ENCODE measurements at places on chromosomes 4 and X.
A peak's percentile ranks its signal among the peaks of the same experiment; 100 is the strongest.

GRCh38 chr4:8459867-8460445 is 19.4 kb downstream of the TRMT44 start:
- H3K4me3 ChIP-seq, result no peak overlapping the region
- H3K36me3 ChIP-seq, result peaks cover 64% of the 10 kb centered on the region
- H3K27me3 ChIP-seq, result no peaks in the 10 kb centered on the region
- H3K4me1 ChIP-seq, result no peaks in the 10 kb centered on the region

- no peak overlapping the region for H3K27ac ChIP-seq
- H3K4me3 ChIP-seq, result no peak overlapping the region
- no peaks in the 10 kb centered on the region for H3K36me3 ChIP-seq
- no peaks in the 10 kb centered on the region for H3K27me3 ChIP-seq
Observed at GRCh38 chr4:30605616-30606190, 114.5 kb upstream of the PCDH7 start.

GRCh38 chr4:151418856-151419255 is 9.9 kb downstream of the FHIP1A start:
- DNase-seq, result no peak
- H3K4me1 ChIP-seq, result no peaks in the 10 kb centered on the region
- H3K4me3 ChIP-seq, result no peak overlapping the region
- no peaks in the 10 kb centered on the region for H3K27me3 ChIP-seq
- H3K36me3 ChIP-seq, result no peaks in the 10 kb centered on the region

DNA sequence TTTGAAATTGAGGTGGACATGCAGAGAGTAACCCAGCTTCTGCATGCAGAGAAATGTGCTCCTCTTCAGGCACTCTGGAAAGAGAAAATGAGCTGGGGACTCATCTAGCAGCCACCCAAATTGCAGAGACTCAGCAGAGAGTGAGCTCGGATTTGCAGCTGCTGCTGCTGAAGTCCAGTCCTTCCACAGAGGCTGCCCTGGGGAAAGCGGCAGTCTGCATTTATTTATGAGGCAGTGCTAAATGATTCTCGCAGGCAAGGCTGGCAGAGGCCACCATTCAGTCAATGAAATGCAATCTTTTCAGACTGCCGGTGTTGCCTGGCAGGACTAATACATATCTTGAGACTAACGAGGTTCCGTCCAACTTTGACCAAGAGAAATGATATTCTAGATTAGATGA is 404.8 kb downstream of the NLGN4X start:
- no peaks in the 10 kb centered on the region for H3K27me3 ChIP-seq
- DNase-seq, result no peak
- H3K27ac ChIP-seq, result no peak overlapping the region
- H3K4me1 ChIP-seq, result no peaks in the 10 kb centered on the region
- no peaks in the 10 kb centered on the region for H3K36me3 ChIP-seq

DNA sequence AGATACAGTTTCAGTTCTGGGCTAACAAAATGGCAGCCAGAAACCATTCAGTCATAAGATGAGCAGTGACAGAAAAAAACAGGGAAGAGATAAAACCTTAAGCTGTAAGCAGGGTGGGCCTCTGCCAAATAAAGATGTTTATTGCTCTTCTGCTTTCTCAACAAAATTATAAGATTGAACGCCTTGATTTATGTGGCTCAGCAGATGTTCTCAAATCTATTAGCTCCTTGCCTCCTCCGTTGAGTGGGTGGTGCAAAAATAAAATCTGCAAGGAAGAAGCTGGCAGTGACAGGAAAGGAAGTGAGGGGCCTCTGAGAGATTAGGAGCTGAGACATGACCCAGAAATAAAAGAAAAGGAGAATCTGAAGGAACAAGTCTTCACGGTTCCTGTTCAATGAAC is 206.6 kb downstream of the PTTG2 start:
- H3K27me3 ChIP-seq, result no peaks in the 10 kb centered on the region
- H3K4me1 ChIP-seq, result no peaks in the 10 kb centered on the region
- H3K36me3 ChIP-seq, result no peaks in the 10 kb centered on the region
- H3K27ac ChIP-seq, result no peak overlapping the region

- peaks cover 6% of the 10 kb centered on the region for H3K4me1 ChIP-seq
- DNase-seq, result no peak
- H3K36me3 ChIP-seq, result no peaks in the 10 kb centered on the region
- H3K27ac ChIP-seq, result no peak overlapping the region
- H3K27me3 ChIP-seq, result no peaks in the 10 kb centered on the region
- no peak overlapping the region for H3K4me3 ChIP-seq
Observed at GRCh38 chr4:76486588-76487276, 51.7 kb downstream of the SHROOM3 start.

GRCh38 chrX:17375637-17376430 is 834 bp downstream of the NHS start:
- peak overlapping the region; percentile 84 for H3K27ac ChIP-seq
- H3K27me3 ChIP-seq, result no peaks in the 10 kb centered on the region
- no peaks in the 10 kb centered on the region for H3K36me3 ChIP-seq
- peak overlapping the region; percentile 71 for H3K4me3 ChIP-seq
- no peaks in the 10 kb centered on the region for H3K4me1 ChIP-seq
